NCI-H524 (cell line): ENCODE measurements at places on chromosomes 5 and 9.

DNA sequence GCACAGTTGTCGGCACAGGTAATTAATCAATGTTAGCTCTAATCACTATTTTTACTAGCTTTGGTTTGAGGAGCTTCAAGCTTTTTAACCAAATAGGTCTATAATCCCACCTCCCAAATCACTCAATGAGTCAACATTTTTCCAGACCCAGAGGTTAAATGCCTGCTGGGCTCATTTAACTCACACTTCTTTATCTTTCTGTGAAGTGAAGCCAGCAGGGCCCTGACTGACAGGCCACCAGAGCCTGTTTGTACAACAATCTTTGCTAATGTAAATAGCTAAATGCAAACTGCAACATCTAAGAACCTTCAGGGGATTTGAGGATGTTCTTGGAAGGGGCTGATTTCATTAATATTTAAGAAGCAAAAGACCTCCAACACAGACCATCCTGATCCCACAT is 98.4 kb upstream of the NREP start:
- DNase-seq: no peak

DNA sequence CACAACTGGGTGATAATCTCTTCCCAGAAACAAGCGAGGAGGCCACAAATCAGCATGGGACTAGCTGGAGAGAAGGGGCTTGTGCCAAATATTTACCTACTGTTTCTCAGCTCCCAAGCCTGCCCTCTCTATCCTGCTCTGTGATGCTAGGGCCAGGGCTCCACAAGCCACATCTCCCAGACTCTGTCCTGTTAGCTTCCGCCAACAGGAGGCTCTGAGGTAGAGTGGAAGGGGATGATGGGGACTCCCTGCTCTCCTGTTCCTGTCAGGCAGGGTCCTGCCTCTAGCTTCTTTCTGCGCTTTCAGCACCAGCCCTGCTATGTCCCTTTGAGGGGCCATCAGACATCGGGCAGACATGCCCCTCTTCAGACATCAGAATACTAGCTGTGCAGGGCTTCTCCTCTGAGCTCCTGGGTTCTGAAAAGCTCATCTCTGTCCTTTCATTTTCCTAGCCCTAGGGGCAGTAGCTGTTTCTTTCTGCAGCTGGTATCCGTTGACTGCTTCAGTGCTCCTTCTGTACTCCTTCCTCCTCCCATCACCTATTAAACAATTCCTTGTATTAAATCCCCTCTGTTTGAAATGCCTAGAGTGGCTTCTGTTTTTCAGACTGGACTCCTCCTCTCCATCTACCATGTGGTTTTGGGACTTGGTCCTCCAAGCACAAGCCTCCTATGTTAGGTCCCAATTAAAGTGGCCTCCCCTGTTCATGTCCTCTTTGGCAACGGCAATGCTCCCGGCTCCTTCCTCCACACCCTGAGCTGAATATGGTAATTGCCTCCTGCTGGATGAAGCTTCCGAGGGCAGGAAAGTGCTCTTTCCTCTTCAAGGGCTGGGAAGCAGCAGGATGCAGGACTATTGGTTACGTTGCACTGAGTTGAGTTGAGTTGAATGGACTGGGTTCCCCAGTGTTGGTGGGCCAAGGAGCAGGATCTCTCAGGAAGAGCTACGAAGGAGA is 161.1 kb upstream of the TBC1D2 start:
- no peak for DNase-seq

- no peak for DNase-seq
These were observed 29.4 kb downstream of the SLC6A3 start for GRCh38 chr5:1415626-1416360.

- DNase-seq: no peak
These were observed 5.6 kb upstream of the BNIP1 start for GRCh38 chr5:173138707-173139106.
